Activated effector memory CD4-positive, alpha-beta T cell treated with anti-CD3 and anti-CD28 coated beads, Interleukin-2, amount 50 U/mL, for 16 hours (primary cell): ENCODE measurements at places on chromosomes 4 and X.

- DNase-seq = no peak
These were observed 9.6 kb upstream of the TMSB4X start for GRCh38 chrX:12965131-12965940.

- DNase-seq = peak; percentile 73
These were observed 130.4 kb upstream of the CPEB2 start for GRCh38 chr4:14871676-14872430.

DNA sequence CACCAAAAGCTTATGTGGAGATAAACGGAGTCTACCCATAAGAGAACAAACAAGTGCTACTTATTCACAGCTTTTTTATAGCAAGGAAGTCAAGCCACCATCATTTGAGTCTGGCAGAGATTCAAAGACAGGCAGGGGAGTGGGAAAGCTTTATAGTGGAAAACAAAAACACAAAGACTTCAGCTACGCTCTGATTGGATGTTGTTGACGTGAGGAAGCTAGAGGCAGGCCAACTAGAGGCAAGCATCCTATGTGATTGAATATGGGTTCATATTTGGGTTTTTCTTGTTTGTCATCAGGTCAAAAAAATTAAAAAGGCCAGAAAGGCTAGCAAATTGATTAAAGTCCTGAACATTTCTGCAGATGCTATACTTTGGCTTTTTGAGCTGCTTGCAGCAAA lies 719 bp upstream of the TCEAL4 start:
- DNase-seq = no peak

DNA sequence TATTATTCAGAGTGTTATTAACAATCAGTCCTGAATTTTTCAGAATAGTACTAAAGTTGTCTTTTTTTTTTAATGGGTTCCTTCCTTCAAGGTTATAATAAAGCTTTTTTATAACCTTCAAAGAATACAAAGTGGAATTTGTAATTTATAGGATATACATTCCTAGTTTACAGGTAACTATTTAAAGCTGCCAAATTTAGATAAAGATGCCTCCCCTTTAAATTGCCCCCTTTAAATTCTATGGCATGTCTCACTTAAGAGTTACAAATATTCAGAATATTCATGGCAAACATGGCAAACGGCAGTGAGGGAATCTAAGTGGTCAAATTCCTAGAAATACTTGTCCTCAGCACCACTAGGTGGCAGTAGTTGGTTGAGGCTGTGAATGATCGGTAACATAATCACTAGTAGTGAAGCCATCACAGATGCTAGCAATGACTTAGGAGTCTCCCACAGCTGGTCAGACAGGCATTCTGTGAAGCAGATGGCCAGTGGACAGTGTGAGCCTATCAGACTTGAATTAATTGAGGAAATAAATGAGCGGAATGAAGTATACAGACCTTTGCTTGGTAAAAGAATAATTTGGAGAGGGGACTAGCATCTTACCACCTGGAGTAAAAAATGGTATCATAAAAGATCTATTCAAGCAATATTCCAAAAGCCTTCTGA lies 86.4 kb downstream of the CBR4 start:
- DNase-seq = peak; percentile 71

- DNase-seq = no peak
These were observed 91.5 kb downstream of the GEMIN8 start for GRCh38 chrX:13938051-13938828.

DNA sequence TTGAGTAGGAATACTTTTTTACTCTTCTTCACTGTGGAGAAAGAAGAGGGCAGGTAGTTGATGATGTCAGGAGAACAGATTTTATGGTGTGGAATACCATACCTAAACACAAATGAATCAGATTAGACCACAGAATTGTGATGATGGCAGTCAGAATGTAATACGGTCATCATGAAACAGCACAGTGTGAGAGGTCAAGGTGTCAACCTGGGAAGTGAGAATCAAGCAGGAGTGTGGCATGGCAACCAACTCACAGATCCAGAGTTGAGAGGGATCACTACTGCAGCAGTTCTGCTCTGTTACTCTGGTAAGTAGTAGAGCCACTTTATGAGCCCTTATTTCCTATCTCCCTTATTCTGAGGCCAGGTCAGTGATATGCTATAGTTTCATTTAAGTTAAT lies 27.7 kb downstream of the METTL14 start:
- DNase-seq = no peak

DNA sequence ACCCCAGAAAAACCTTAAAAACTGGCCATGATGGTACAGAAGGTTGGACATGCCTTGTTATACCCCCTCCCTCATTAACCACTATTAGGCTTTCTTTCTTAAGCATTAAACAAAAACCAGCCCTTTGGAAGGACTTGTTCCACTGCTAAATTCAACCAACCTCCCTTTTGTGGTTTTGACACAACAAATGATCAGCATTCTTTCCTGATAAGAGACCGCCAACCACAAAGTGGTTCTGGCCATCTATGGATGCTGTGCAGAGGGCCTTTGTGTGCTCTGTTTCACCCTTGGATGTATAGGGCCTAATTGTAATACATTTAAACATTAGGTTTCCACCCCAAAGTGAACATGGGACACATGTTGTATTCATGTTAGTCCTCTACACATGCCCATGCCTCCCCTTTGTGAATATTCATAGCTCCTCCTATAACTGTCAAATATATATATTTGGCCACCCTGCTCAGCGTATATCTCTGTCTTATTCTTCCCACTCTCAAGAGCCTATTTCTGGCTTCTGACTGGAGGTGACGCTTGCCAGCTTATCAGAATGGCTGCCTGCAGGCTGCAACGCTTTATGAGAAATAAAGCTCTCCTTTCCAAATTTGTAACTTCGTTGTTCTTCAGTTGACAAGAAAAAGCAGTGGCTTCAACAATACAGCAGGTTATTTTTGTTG lies 126.6 kb downstream of the NPNT start:
- no peak for DNase-seq

GRCh38 chrX:131845201-131845600 lies 177.9 kb upstream of the STK26 start:
- no peak for DNase-seq

DNA sequence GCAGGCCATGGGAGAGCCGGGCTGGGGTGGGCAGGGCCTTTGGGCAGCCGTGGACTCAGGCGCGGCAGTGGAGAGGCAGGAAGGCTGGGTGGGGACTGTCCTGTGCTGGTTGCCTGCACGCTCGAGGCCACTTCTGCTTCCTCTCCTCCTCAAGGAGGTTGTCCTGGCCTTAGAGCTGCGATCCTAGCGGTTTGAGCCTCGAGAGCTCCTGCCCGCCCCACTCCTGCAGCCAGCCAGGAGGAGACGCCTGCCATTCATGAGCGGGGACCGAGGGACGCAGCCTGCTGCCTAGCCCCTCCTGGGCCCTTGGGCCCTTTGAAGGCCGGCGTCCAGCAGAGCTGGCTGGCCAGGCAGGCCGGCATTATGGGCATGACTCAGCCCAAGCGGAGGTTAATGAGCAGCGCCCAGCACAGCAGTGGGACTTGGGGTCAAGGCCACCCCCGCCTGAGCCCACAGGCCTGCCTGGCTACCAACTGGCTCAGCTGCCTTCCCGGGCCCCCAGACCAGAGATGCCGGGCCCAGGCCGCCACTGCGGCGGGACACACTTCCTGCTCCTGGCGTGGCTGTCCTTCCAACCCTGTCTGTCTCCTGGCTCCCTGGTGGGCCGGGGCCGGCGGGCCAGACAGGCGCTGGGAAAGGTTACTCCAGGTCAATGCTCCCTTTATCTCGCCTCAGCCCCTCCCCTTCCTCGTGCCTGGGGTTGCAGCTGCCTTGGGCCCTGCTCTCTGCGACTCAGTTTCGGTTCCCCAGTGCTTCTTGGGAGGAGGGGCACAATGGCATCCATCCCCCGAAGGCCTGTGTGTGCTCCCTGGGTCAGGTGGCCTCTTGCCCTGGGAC lies 1.8 kb downstream of the ABCD1 start:
- DNase-seq = peak; percentile 75

DNA sequence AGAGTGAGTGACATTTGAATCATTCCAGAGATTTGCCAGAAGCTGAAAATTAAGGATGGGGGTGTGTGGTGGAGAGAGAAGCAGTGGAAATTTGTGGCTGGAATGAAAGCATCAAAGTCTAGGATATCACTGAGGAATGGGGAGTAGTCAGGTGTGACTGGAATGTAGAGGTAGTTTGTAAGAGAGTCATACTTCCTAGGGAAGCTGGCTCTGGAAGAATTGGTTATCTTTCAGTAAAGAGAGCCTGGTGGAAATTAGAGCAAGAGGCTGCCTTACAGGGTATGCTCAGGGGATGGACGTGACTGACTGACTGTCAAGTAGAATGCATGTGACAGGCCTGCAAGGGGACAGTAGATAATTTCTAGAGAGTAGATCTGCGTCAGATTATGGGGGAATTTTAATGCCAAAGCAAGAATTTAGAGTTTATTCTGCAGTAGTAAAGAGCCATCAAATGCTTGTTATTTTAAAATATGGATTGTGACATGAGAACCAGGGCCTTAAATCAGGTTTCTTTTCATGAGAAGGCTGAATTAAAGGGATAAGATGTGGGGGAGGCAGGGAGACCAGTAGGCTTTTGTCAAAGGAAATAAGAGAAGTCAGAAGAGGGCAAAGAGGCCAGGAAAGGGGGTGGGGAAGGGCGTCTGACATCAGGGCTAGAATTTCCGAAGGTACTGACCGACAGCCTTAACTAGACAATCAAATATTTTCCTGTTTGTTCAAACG lies 109.9 kb downstream of the AFF1 start:
- no peak for DNase-seq

DNA sequence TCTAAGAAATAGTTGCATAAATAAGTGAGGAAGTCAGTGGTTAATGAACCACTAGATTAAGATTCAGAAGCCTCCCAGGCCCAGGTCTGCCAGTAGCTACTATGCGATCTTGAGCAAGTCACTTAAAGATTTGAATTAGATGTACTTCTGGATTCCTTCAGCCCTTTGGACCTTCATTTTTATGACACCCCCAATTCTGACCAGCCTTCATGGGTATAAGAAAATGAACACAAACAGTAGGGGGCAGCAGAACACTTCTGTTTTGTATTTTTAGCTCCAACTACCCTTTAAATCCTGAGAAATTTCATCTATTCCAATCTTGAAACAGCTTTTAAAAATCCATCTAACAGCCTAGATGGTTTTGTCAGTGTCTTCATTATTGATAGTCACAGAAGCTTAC lies 19.0 kb downstream of the TMEM47 start:
- DNase-seq = no peak

DNA sequence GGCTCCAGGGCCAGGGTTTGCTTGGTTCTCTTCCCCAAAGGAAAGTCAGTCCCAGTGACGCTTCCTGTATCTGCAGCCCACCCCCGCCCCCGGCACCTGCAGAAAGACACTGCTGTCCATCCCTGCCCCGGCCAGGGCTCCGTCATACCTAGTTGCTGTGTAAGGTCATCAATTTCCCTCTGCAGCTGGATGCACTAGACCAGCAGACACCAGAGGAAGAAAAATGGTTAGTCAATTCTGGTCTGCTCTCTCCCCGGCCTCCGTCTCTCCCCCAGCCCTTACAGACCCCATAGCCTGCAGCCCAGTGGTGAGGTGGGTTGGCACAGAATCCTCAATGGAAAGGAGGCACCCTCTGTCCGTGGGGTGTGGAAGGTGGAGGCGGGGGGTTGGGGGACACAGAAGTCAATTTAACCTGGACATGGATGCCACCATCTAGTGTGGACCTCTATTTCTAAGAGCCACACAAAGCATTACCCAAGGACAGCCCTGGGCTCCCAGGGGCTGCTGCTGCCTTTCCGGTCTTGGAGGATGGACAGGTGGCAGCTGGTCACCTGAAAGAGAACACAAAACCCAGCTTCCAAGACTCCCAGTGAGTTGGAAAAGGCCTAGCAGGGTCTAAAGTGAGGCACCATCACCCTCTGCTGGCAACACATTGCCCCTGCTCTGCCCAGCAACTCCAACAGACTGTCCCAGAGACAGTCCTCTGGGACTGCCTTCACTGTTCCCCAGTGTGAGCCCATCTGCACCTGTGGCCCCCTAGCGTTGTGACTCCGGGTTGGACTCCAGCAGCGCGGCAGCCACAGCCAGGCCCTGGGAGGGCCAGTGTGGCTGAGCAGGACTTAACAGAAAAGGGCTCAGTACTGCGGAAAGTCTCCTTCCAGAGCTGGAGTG lies 40.2 kb upstream of the NHSL2 start:
- DNase-seq = no peak

DNA sequence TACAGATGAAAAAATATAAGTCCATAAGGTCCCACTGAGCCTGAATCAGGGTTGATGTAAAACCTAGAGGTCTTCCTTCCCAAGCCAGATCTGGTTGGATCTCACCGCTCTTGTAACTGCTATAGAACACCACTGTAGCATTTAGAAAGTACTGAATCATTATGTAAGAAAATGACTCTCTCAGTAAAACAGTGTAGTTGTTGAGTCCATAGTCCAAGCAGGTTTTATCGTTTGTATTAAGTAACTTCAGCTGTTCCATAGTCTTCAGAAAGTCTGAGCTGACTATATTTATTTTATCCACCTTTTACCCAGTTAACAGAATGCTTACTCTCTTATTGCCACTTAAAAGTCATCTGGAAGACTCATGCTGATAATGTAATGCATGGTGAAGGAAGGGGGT lies 82.2 kb downstream of the POLA1 start:
- DNase-seq = no peak

DNA sequence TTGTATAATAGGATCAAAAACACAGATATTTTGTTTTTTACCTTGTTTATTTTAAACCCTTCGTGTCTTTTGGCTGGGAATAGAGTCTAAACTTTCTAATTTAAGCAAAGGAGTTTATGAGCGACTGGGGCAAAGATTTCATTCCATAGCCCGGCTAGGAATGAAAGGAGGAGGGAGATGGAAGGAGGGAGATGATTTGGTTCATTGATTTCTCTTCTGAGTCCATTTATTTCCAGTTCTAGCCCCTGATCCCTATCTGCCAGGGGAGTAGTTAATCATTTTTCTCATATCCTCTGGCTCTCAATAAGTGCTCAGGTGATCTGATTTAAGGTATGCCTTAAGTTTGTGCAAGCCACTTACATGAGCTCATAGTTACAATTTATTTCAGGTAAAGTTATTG lies 120.0 kb downstream of the SPRY1 start:
- no peak for DNase-seq

GRCh38 chr4:3209551-3210325 lies 39.2 kb upstream of the MSANTD1 start:
- DNase-seq = peak; percentile 45

DNA sequence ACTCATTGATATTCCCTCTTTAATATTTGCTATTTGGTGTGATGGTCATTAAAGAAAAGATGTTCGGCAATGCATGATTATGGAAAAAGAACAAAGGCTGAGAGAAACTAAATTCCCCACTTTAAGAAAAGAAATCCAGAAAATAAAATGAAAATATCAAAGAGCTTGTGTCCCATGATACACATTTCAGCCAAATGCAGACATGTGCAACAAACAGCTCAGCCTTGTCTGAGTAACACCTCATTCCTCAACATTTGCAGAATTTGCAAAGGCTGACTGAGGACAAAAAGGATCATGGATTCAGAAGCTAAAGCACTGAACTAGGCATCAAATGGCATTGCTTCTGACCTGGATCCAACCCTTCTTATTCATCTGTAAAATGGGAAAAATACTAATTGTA lies 281.0 kb downstream of the RAB28 start:
- no peak for DNase-seq

- no peak for DNase-seq
These were observed 105.8 kb upstream of the WDR44 start for GRCh38 chrX:118239913-118240698.

- no peak for DNase-seq
These were observed 65.7 kb upstream of the CAMK2D start for GRCh38 chr4:113827285-113827684.
